MM.1S (cell line): ENCODE measurements at places on chromosomes 16 and 17.

- DNase-seq = no peak
These were observed 1.0 kb upstream of the HOXB13 start for GRCh38 chr17:48729335-48730239.

- DNase-seq = peak; percentile 96
These were observed 15.4 kb downstream of the CUEDC1 start for GRCh38 chr17:57939797-57940196.

DNA sequence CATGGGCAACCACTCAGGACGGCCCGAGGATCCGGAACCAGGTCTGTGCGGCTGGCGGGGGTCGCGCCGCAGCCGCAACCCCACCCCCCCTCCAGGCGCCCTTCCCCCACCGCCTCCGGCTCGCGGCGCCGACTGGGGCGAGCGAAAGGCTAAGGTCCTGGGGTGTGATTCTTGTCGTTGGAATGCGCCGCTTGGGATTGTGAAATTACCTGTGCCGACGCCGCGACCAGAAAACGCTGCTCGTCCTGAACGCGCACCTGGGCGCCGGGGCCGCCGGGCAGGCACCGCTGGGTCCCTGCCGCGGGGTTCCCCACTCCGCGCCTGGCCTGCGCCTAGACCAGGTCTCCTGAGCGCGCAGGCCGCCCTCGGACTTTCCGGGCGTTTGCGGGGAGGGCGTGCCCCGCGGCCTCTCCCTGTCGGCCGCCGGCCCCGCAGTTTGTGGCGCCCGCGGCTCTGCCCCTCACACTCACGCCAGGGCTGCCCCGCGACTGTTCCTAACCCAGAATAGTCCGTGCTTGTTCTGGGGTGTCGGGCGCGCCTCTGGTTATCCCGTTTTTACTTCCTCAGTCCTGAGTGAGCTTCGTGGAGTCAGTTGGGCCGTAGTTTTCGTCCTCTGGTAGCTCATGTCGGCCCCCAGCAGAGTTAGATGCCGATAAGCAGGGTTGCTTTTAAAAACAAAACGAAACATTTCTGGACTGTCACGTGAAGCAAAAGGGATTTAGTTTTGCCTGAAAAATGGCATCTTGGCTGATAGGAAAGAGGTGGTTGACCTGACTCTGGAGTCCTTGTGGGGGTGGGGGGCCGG is 147.2 kb downstream of the SPECC1 start:
- DNase-seq = peak; percentile 50

DNA sequence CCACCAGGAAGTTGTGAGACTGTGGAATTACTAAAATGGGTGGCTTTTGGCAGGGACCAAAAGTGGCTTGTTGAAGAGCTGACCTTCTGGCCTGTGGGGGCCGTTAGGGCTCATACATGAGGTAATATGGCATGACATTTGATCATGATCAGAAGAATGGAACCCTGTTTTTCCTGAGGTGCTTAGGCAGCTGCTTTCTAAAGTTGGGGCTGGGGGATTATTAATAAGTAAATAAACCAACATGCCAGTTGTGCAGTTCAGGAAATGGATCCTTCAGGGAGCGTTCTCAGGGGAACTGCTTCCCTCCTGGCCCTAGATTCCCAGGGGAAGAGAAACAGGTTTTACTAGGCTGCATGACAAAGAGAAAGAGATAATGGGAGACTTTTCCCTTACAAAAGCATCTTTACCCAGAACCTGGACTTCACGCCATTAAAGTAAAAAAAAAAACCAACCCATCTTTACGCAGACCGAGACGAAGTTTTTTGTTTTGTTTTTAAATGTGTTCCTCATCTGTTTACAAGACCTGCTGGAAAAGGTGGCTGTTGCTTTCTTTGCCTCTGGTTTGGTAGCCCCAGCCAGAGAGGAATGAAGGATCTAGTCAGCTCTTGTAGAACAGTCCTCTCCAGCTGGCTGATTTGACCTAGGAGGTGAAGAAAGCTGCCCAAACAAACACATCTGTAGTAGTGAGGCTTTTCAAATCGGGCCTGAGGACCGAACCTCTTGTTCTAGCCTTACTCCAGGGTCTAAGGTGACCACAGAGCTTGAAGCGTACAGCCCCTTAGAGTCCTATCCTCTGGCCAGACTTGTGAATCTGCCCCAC is 22.7 kb downstream of the YPEL2 start:
- no peak for DNase-seq

GRCh38 chr16:17414421-17414820 is 56.3 kb downstream of the XYLT1 start:
- no peak for DNase-seq

DNA sequence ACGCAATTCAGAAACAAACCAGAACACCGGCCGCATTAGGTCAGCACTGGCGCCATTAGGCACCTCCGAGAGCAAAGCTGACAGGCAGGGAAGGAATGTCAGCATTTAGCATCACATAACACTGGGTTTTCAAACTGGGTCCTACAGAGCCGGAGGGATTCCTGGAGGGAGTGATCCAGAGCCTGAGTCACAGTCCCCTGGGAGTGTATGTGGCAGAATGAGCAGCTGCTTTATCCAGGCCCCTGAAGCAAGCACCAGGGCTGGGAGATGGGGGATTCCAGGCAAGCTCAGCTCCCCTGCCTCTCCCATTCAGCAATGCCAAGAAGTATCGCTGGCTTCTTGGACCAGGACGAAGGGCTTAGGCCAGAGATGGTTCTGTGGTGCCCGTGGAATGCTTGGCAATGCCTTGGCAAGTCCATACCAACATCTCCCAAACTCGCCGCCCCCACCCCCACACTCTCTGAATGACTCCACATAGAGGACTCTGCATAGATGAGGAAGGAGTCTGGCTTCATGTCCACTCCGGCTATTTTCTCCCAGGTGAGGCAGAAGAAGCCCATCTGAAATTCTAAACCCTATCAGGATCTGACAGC is 20.4 kb downstream of the GAS7 start:
- no peak for DNase-seq

- DNase-seq = no peak
These were observed 44.4 kb upstream of the ANKFN1 start for GRCh38 chr17:56108811-56109284.

GRCh38 chr16:88200896-88201185 is 181.9 kb upstream of the ZNF469 start:
- no peak for DNase-seq

DNA sequence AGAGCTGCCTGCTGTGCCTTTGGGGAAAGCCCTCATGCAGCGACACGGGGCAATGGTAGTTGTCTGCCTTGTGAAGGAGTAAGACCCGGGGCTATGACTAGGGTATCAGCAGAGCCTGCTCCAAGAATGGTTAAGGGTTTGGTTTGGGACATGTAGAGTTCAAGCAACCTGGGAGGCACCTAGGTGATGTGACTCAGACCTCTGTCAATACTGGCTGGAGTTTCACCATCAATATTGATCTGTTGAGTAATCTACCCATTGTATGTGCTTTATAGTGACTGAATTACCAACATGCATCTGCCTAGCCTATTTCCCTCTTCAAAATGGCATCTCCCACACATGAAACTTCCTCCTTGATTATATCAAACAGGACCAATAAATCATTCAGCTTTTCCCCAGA is 398.4 kb upstream of the HSBP1 start:
- no peak for DNase-seq

DNA sequence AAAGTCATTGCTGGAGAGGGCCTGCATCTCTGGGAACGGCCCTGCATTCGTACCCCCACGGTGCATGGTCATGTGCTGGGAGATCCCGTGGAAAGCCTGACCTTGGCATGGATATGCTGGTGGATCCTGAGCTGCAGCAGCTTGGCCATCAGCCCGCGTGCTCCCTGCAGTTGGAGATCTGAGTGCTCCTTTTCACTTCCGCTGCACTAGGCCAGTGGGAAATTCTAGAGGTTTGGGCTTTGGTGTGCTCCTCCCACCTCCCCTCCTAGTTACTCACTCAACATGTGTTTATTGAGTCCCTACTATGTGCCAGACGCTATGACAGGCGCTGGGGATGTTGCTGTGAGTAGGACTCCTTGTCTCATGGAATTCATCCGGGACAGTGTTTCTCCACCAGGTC is 91.1 kb downstream of the RGS9 start:
- DNase-seq = no peak

- peak; percentile 72 for DNase-seq
These were observed 9.6 kb downstream of the IL32 start for GRCh38 chr16:3074860-3075522.

- no peak for DNase-seq
These were observed 941 bp upstream of the RNF112 start for GRCh38 chr17:19410091-19410490.

GRCh38 chr17:80961541-80962330 is 29.9 kb upstream of the CHMP6 start:
- no peak for DNase-seq

- no peak for DNase-seq
These were observed 16.3 kb upstream of the CDH15 start for GRCh38 chr16:89155184-89155679.

DNA sequence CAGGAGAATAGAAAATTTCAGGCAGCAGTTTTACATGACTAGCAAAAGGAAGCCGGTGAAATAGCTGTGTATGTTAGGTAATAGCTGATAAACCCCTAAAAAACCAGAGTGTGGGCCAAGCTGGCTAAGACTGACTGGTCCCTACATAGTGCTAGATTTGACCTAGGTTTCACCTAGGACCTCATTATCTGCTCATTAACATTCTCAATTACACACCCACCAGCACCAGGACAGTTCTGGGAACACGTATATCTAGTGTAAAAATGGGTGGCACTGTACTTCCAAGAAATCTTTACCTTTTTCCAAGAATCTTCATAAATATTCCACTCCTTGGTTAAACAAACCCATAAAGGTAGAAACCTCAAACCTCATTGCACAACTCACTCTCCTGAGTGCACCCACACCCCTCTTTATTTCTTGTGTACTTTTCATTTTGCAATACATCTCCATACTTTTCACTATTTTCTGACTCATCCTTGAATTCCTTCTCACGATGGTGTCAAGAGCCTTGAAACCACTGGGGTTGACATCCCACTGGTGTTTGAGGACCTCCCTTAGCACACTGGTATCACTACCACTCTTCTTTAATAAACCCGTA is 262.7 kb upstream of the KCNJ16 start:
- no peak for DNase-seq

DNA sequence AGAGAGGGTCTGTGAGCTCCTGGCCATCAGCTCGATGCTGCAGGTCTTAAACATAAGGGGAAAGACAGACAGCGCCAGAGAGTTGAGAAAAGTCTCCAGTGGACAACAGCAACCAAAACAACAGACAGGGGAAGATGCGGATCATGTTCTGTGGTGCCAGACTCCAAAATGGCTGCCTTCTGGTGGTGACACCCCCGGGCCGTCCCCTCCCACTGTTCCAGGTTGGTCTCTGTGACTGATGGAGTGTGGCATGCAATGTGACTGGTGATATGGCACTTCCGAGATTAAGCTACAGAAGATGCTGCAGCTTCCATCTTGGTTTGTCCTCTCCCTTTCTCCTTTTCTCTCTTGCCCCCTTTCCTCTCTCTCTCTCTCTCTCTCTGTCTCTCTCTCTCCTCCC is 40.4 kb upstream of the RBFOX3 start:
- no peak for DNase-seq

GRCh38 chr17:38658741-38659345 is 15.9 kb downstream of the EPOP start:
- DNase-seq = no peak

DNA sequence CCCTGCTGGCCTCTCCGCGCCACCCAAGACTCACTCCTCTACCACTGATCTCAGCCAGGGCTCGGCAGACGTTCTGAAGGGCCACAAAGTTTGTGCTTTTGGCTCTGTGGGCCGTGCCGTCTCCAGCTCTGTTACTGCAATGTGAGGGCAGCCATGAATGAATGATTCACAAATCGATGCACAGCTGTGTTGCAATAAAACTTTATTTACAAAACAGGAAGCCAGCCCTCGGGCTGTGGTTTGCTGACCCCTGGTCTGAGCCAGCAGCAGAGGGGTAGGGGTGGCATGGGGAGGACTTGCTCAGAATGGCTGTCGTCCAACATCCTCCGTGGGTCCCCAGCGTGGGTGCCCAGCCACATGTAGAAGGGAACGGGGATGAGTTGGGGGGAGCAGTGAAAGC is 63.0 kb upstream of the PVALEF start:
- DNase-seq = no peak

DNA sequence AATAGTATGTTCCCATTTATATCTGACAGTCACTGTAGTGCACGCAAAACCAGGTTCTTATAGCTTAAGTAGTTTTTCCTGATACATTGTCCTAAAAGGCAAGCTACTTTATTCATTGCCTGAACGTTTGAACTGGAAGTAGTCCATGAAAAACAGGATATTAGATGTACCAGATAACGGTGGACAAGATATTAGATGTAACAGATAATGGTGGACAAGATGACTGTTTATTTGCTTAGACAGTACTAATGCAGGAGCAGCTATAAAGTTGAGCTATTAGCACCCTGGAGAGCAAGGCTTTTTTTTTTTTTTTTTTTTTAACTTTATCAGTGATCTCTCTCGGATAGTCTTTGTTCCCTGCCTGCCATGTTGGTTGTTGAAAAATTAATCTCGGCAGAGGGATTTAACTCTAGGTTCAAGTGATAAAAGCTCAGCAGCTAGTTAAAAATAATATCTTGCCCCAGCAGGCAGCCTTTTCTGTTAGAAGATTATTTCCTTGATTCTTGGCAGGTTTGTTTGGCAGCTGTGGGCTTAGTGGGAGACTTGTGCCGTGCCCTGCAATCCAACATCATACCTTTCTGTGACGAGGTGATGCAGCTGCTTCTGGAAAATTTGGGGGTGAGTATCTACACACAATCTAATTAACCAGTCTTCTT is 17.3 kb upstream of the TBKBP1 start:
- DNase-seq = no peak

GRCh38 chr17:22454070-22454999 is 762.0 kb downstream of the KCNJ18 start:
- no peak for DNase-seq

- no peak for DNase-seq
These were observed 13.3 kb upstream of the SPOP start for GRCh38 chr17:49691086-49691676.

GRCh38 chr17:3954976-3955672 is 9.1 kb downstream of the ATP2A3 start:
- DNase-seq = no peak

GRCh38 chr16:2470234-2470601 is 879 bp upstream of the NTN3 start:
- DNase-seq = no peak

DNA sequence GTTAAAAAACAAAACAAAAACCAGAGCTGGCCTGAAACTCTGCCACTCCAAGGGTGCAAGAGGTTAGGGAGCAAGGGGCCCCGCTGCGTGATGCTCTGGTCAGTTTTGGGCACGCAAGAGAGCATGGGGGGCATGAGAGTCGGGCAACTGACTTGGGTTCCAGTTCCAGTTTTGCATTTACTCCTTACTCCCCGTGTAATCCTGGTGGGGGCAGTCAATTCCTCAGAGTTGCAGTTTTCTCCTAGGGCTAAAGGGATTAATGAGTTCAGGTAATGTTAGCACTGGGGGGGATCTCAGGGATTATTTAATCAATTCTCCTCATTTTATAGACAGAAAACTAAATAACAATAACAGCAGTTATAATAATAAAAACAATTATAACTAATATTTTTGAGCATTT is 72.9 kb upstream of the PMFBP1 start:
- no peak for DNase-seq

GRCh38 chr17:76022285-76022684 is 4.8 kb downstream of the EVPL start:
- DNase-seq = no peak
